ENCODE measurements at places on chromosomes 5 and 9. TPM values are rescaled to one million over a fixed set of nuclear protein-coding genes. Genes with fewer than 3 reads are reported as not detected.

The SGCD gene
- not detected for total RNA-seq

The ISL1 gene
- total RNA-seq = not detected

The NTMT1 gene
- 39.3 TPM for total RNA-seq

The FBP2 gene
- total RNA-seq = not detected

The FGD3 gene
- 66.2 TPM for total RNA-seq

The CORO2A gene
- total RNA-seq = 11.0 TPM

The SLC36A2 gene
- total RNA-seq = not detected

The DMRT3 gene
- total RNA-seq = not detected

The PHF24 gene
- 1.00 TPM for total RNA-seq

The TRIM7 gene
- 2.4 TPM for total RNA-seq

The TSLP gene
- total RNA-seq = 3.7 TPM

The CENPH gene
- total RNA-seq = 49.6 TPM

The SLCO4C1 gene
- total RNA-seq = 0.79 TPM

The ANKRD20A1 gene
- 3.0 TPM for total RNA-seq

The PTGDS gene
- total RNA-seq = not detected

The PCDHGA3 gene
- total RNA-seq = 0.12 TPM

The LEAP2 gene
- total RNA-seq = 5.0 TPM

The WWC1 gene
- not detected for total RNA-seq

The ASPN gene
- not detected for total RNA-seq

The ENTR1 gene
- 47.2 TPM for total RNA-seq

The ZNF354C gene
- 12.5 TPM for total RNA-seq

The GFI1B gene
- not detected for total RNA-seq

The ACTBL2 gene
- not detected for total RNA-seq

The PTTG1 gene
- 112 TPM for total RNA-seq

The BNC2 gene
- total RNA-seq = not detected

The ARSI gene
- total RNA-seq = not detected

The ADAMTSL2 gene
- total RNA-seq = 0.07 TPM

The CCNG1 gene
- 261 TPM for total RNA-seq

The FOXD4L6 gene
- total RNA-seq = not detected

The LVRN gene
- not detected for total RNA-seq

The HBEGF gene
- total RNA-seq = 13.6 TPM

The JAKMIP2 gene
- total RNA-seq = 6.3 TPM

The CBY3 gene
- 0.44 TPM for total RNA-seq

Data from activated T-cell treated with anti-CD3 and anti-CD28 coated beads, Interleukin-2, amount 50 U/mL, for 72 hours (primary cell).